ENCODE measurements at places on chromosomes 13 and 19. TPM values are rescaled to one million over a fixed set of nuclear protein-coding genes. Genes with fewer than 3 reads are reported as not detected.

DNA sequence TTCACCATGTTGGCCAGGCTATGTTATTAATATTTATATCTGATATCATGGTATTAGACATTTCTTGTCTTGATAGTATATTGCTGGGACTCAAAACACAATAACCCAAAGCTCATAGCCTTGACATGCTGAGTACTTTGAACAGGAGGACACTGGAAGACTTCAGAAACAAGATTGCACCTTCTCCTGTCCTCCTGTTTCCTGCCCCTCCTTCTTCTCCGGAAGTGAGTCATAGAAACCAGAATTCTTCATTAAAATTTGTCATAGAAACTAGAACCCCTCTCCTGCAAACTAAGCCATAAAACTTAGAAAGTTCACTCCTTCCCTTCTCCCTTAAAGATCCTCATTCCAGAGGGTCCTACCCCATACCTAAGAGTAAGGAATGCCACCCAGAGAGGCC lies 400.2 kb downstream of the SLITRK5 start:
- DNase-seq, result no peak

- no peak for DNase-seq
Measured at GRCh38 chr19:5738423-5738822, 18.0 kb downstream of the CATSPERD start.

DNA sequence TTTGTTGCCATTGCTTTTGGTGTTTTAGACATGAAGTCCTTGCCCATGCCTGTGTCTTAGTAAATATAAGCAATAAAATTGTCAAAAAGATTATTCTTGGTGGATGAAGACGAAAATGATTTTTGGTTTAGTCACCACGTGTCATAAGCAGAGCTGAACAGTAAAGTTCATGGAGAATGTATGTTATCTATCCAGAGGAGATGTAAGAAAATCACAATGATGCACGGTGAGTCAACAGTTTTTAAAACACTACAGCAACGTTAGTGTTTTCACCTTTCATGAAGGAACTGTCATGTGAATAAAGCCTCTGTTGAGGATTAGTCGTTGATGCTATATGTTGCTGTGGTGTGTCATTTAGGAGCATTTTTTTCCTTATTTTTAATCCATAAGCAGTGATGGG lies 137.6 kb downstream of the GPC6 start:
- DNase-seq, result no peak

GRCh38 chr19:38284422-38284821 lies 19.6 kb upstream of the C19orf33 start:
- DNase-seq, result no peak

DNA sequence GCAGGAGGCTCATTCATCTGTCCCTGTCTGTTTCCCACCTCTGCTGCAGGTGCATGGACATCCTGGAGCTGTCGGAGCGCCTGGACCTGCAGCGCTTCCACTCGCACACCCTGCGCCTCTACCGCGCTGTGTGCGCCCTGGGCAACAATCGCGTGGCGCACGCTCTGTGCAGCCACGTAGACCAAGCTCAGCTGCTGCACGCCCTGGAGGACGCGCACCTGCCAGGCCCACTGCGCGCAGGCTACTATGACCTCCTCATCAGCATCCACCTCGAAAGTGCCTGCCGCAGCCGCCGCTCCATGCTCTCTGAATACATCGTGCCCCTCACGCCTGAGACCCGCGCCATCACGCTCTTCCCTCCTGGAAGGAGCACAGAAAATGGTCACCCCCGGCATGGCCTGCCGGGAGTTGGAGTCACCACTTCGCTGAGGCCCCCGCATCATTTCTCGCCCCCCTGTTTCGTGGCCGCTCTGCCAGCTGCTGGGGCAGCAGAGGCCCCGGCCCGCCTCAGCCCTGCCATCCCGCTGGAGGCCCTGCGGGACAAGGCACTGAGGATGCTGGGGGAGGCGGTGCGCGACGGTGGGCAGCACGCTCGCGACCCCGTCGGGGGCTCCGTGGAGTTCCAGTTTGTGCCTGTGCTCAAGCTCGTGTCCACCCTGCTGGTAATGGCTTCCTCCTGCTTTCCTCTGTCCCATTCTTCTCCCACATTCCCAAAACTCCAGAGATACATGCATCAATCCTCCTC lies 52.2 kb downstream of the RYR1 start:
- no peak for DNase-seq

GRCh38 chr19:23913931-23914330 lies 755 bp upstream of the ZNF726 start:
- DNase-seq, result no peak

LPAR6 gene
- total RNA-seq, result 2.4 TPM

GPR42 gene
- not detected for total RNA-seq

CD33 gene
- total RNA-seq, result not detected
